ENCODE measurements at places on chromosomes 1 and 21. TPM values are rescaled to one million over a fixed set of nuclear protein-coding genes. Genes with fewer than 3 reads are reported as not detected.

MCOLN3 gene
- total RNA-seq, result 8.3 TPM

CLEC20A gene
- total RNA-seq, result not detected

CHIA gene
- not detected for total RNA-seq

SLAMF8 gene
- 6.3 TPM for total RNA-seq

LCE3E gene
- not detected for total RNA-seq

KIF14 gene
- total RNA-seq, result 0.13 TPM

TEDDM1 gene
- not detected for total RNA-seq

RYR2 gene
- total RNA-seq, result 6.6 TPM

RIPPLY3 gene
- not detected for total RNA-seq

SFN gene
- 0.54 TPM for total RNA-seq

ZNF593OS gene
- 0.33 TPM for total RNA-seq

DISP1 gene
- total RNA-seq, result 11.5 TPM

GABRD gene
- 0.78 TPM for total RNA-seq

OLIG2 gene
- not detected for total RNA-seq

CLIC6 gene
- total RNA-seq, result 11.0 TPM

TMOD4 gene
- not detected for total RNA-seq

GPR25 gene
- total RNA-seq, result not detected

NUP210L gene
- not detected for total RNA-seq

H3-3A gene
- total RNA-seq, result 493 TPM

KRTAP13-2 gene
- not detected for total RNA-seq

GPR52 gene
- 9.5 TPM for total RNA-seq

LDLRAD1 gene
- not detected for total RNA-seq

MPC2 gene
- total RNA-seq, result 36.1 TPM

ELAPOR1 gene
- 4.7 TPM for total RNA-seq

TSPEAR gene
- total RNA-seq, result 0.27 TPM

MT1HL1 gene
- not detected for total RNA-seq

PIGR gene
- total RNA-seq, result 0.11 TPM

SYCP1 gene
- not detected for total RNA-seq

RGS5 gene
- 532 TPM for total RNA-seq

KCNA3 gene
- total RNA-seq, result 3.2 TPM

All from thyroid gland (tissue), 4 donors.